ENCODE measurements at places on chromosomes 6 and 20.

DNA sequence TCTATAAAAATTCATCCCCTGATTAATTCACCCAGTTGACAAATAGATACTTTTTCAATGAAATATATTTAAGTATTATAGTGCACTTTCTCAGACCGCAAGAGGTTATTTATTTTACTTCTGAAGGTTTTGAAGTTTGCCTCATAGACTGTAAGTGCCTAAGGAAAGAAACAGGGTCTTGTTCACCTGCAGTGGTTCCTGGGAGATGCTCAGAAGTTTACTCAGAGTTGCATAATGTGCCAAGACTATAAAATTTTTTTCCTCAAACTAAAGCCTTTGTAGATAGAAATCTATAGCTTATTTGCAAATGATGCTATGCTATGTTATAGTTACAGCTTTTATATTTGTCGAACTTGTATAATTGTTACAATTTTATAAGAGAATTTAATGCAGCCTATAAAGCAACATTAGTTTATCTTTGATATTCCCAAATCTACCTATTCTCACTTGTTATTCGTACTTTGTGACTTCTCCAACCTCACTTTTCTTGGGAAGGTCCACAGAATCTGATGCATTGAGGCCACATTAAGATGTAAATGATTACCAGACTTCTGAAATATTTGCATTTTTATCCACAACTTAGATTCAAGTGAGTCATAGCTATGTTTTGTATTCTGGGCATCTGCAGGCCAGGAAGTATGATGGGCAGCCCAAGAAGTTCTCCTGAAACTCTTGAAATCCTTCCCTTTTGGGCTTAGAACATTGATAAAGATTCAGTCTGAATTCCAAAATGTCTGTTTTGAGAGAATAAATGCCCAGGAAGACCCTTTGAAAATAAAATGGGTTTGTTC lies 35.7 kb downstream of the KCNQ5 start:
- no peak for DNase-seq

GRCh38 chr6:150286912-150287311 lies 81.9 kb upstream of the IYD start:
- no peak for DNase-seq

DNA sequence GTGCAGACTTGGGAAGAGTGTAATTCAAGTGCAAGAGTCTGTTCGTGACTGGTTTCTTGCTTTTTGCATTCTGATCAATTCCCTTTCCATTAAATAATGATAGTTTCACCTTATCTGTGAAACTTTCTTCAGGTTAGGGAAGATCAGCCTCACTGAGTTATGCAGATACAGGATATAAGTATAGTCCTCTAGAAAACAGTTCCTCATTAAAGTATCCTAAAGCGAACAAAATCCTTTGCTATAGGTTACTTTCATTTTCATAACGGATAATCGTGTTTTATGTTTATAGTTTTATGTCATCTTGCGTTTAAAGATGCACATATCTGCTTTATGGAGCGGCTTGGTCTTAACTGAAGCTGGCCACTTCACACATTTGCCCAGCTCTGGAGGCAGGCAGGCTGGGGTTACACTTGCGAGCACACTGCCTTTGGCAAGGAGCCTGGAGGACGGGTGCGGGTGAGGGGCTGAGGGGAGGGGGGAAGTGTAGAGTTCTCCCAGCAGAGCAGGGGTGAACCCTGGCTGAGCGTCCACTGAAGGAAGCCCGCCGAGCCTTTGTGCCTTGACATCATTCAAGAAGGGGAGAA lies 123.5 kb upstream of the IFNGR1 start:
- DNase-seq = no peak

- DNase-seq = no peak
Measured at GRCh38 chr6:107819964-107820337, 4.2 kb downstream of the SCML4 start.

DNA sequence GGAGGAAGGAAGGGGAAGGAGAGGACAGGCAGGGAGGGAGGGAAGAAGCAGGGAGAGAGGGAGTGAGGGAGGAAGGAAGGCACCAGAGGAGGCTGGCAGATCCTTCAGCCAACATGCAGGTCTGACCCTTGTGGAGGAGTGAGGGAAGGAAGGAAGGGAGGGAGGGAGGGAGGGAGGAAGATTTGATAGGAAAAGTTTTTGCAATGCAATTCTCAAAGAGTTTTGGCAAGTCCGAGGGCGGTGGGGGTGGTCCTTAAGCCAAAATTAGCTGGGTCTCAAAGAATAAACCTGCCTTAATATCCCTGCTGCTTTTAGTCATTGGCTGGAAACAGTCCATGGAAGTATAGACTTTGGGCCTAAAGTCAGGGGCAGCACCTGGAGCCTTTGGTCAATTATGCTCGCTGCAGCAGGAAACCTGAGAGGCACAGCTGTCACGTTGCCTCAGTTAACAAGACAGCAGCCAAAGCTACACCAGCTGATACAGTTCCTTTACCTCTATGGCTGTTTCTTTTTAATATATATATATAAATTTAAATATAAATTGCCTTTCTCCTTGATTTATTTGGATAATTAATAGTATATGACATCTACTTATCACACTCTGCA lies 115.7 kb upstream of the RALGAPA2 start:
- no peak for DNase-seq

DNA sequence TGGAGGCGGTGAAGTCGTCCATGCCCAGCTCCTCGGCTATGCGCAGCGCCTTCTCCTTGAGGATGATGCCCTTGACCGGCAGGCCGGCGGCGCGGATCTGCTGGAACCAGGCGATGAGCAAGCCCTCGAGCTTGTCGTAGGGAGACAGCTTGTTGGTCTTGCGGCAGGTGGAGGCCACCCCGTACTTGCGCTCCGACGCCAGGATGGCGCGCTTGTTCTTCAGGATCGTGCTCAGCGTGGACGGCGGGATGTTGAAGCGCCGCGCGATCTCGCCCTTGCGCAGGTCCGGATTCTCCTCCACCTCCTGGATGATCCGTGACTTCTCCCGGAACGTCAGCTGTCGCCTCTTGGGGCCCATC lies 435 bp downstream of the CENPB start:
- no peak for DNase-seq

Measured in hematopoietic multipotent progenitor cell treated with erythropoietin and hydrocortisone succinate and interleukin-3 and kit ligand, for 17 days (in vitro differentiated cells).